CD4-positive, alpha-beta T cell treated with Interleukin-4 for 1 hour (primary cell): ENCODE measurements at places on chromosomes 4 and X.

DNA sequence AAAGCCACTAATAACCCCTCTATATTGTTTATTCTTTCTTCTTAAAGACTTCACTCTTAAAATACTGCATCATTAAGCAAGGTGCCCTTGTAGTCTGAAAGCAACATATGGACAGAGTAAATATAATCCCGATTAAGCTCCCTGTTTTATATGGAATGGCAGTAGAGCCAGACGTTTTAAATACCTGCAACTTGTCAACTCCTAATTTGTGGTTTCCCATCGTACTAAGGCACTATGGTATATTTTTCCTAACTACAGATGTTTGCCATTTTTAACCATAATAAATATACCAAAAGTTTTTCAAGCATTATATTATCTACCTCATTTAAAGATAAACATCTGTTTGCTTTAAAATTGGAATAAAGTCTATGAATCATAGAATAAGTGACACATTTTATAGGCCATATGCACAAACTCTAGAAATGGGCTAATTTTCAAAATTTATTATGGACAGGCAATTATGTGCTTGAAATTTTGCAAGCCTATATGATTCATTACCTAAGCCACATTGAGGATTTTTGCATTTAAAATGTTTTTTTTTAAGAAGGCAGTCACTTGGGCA is 194.6 kb downstream of the FRMPD4 start:
- DNase-seq = no peak

- no peak for DNase-seq
Measured at GRCh38 chr4:39698424-39699009, 581 bp downstream of the UBE2K start.

DNA sequence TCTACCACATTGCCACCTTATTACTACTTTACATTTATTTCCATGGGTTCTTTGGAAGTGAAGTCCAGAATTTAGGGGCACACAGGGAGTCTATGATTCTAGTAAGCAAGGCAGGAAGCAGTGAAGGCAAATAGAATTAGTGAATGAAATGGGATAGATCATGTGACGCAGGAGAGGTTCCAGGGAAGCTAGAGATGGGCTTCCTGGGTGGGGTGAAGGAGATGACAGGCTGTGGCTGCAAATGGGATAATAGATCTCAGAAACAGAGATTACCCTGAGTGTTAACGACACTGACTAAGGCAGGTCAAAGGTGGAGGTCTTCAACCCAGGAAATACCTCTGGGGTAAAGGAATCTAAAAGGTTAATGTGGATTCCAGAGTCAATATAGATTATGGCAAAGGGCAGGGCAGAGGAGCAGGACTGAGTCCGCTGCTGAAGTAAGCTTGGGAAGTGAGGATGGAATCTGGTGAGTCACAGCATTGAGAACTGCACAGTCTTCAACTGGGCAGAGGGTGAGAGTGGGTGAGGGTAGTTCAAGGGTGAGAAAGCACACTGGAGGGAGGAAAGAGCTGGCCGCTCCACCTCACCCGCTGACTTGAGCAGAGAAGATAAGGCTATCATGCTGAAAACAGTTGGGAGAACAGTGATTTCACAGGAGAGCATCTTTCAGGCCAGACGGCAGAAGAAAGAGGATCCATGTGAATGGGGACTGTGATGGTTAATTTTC is 70.8 kb downstream of the ANXA3 start:
- DNase-seq = no peak

DNA sequence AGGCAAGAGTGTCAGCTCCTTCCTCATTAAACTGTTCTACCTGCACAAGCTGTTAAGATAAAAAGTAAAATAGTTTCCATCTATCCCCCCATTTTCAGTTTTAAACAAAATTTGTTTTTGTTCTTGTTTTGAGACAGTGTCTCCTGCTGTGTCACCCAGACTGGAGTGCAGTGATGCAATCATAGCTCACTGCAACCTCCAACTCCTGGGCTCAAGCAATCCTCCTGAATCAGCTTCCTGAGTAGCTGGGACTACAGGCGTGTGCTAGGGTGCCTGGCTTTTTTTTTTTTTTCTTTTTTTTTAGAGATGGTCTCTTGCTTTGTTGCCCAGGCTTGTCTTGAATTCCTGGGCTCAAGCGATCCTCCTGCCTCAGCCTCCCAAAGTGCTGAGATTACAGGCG is 105.4 kb downstream of the HS6ST2 start:
- DNase-seq = no peak

GRCh38 chr4:183876268-183876934 is 28.7 kb upstream of the STOX2 start:
- no peak for DNase-seq

- no peak for DNase-seq
Measured at GRCh38 chrX:138191998-138192397, 519.5 kb downstream of the FGF13 start.

DNA sequence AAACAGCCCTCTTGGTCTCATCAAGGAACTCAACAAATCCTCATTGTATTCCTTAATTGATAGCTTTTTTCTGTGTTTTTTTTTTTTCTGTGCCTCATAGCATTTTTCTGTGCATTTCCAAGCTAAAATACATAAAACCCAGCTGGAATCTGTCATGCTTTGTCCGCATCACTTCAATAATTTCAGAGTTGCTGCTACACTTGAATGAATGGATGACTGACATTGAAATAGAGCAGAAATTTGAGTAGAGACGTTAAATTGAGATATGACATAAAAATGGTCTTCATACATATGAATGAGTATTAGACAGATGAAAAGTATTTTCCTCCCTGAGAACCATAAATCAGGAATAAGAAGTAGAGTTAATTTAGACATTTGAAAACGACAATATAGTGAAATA is 593.2 kb downstream of the TMA16 start:
- no peak for DNase-seq

- DNase-seq = no peak
Measured at GRCh38 chr4:8332038-8332857, 62.7 kb downstream of the HTRA3 start.

DNA sequence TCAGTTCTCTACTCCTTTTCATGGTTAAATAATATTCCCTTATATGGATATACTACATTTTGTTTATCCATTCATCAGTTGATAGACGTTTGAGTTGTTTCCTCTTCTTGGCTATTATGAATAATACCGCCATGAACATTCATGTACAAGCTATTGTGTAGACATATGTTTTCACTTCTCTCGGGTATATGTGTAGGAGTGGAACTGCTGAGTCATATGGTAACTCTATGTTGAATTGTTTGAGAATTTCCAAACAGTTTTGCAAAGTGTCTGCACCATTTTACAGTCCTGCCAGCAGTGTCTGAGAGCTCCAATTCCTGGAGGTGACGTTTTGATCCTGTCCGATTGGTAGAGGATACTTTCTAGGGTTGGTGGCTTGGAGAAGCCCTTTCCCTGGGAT is 23.6 kb downstream of the PLAC1 start:
- DNase-seq = no peak

GRCh38 chrX:26373829-26374228 is 157.9 kb downstream of the MAGEB5 start:
- DNase-seq = no peak

GRCh38 chrX:71252221-71252620 is 1.7 kb downstream of the ZMYM3 start:
- no peak for DNase-seq

DNA sequence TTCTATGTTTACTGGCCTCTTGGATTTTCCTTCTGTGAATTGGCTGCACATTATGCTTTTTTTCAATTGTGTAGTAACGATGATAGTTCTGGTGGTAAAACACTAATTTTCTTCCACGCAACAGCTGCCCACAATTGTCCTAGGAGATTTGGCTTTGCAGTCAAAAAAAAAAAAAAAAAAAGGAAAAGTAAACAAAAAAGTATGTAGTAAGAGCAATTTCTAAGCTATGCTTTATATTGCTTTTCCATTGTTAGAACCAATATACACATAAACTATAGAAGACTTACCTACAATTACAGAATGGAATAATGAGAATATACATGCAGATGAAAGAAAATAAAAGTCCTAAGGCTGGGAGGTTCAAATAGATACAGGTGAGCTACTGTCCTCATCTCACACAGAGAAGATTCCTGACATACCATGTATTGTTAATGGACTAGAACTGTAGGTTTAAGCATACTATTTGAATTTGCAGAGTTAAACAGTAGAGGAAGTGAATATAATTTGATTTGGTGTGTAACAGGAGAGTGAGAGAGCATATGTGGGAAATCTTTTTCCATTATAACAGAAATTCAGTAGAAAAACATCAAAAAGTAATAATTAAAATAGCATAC is 976.2 kb downstream of the RAB28 start:
- no peak for DNase-seq

DNA sequence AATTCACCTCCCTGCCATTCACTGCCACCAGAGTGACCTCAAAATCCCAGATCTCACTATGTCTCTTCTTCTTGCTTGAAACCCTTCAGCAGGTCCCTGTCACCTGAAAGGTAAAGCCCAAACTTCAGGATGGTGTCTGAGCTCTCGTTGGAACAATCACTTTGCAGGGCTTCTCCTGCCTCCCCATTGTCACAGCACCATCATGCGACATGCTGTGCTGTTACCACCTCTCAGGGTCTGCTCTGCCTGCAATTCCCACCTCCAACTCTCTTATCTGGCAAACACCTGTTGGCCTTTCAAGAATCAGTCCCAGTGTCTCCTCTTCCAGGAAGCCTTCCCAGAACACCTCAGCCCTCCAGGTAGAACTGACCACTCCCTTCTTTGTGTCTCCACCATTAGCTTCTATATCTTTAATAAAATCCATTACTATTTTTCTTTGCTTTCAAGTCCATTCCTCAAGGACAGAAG is 46.2 kb downstream of the SEL1L3 start:
- DNase-seq = no peak

DNA sequence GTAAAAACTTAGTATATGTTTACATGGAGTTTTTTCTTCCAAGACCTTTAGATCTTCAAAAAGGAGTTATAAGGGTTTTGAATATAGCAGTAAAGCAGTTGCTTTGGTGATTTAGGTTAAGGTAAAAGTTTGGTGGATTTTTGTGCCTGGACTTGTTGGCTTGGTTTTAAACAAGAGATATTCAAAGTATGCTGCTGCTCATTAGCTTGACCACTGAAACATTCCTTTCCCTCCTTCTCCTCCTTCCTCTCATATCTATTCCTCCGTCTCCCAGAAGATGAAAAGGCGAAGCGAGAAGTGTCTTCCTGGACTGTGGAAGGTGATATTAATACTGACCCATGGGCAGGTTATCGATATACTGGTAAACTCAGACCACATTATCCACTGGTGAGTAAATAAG is 38.4 kb downstream of the METAP1 start:
- no peak for DNase-seq

- no peak for DNase-seq
Measured at GRCh38 chrX:148723551-148723950, 223.1 kb downstream of the AFF2 start.

- no peak for DNase-seq
Measured at GRCh38 chr4:75338352-75338880, 175.8 kb downstream of the RCHY1 start.

DNA sequence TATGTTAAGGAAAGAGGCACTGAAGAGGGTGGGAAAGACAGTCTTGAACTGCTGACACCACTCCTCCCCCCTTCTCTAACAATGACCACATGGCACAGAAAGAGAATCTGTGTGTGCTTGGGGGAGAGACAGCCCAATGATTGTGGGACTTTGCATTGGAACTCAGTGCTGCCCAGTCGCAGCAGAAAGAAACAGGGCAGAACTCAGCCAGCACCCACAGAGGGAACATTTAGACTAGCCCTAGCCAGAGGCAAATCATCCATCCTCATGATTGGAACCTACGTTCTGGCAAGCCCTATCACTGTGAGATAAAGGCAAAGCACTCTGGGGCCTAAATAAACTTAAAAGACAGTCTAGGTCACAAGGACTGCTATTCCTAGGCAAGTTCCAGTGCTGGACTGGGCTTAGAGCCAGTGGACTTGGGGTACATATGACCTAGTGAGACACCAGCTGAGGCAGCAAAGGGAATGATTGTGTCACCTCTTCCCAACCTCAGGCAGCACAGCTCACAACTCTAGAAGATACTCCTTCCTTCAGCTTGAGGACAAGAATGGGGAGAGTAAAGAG is 132.8 kb upstream of the S100G start:
- no peak for DNase-seq

DNA sequence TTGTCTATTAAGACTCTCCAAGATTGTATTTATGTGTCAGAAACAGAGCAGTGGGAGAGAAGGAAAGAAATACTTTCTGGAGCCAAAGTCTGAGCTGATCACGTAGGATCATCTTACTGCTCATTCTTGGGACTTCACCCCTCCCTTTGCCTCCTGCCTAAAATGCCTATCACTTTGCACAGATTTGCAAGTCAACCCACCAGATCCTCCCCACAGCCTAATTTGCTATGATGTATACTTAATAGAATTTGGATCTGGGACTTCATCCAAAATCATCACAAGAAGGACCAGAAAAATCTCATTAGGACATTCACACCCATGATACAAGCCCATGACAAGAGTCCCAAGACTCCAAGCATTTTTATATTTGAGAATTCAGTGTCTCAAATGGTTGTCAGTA is 290.2 kb downstream of the FBXW7 start:
- no peak for DNase-seq

DNA sequence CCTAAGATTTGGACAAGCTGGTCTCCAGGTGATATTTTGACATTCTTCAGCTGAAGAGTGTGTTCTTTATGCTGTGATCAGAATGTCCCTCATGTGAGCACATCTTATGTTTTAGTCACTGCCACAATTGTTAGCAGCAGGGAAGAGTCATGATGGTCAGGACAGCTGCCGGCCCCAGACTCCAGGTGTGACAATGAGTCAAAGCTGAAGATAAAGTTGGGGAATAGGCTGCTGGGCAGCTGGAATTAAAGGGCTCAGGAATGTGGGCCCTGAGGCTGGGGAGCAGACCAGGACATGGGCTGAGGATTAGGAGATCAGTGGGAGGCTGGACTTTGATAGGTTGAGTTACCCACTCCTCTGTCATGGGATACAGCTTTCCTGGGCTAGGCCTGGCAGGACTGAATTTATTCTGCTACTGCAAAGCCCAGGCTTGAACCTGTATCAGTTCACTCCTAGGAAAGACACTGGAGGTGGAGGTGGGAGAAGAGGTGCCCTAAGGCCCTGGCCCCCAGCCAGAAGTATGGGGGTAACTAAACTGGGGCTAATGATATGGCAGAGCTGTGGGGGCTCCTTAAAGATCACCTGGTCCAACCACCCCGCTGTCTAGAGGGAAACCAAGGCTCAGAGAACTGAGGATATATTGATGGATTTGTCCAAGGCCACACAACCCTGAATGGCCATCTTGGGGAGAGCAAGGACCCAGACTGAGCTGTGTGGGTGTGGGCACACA is 119.5 kb downstream of the PJA1 start:
- no peak for DNase-seq

GRCh38 chr4:85478576-85478975 is 3.6 kb downstream of the ARHGAP24 start:
- no peak for DNase-seq

- no peak for DNase-seq
Measured at GRCh38 chrX:40514376-40514775, 66.4 kb upstream of the ATP6AP2 start.

GRCh38 chrX:129996120-129996519 is 13.7 kb downstream of the BCORL1 start:
- DNase-seq = no peak

DNA sequence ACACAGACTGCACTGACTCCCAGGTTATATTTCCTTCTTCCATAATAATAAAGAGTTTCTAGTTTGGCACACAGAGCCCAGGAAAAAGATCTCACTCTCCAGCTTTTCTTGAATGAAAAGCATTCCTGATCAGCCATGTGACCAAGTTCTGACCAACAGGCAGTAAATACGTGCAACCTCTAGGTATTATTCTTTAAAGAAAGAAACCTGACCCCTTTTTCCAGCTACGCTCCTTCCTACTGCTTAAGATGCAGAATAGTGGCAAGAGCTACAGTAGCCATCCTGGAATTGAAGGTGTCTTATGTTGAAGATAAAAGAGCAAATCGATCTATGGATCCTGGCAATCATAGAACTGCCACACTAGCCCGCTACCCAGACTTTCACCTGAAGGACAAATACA is 76.7 kb downstream of the LRBA start:
- no peak for DNase-seq
